ENCODE measurements at places on chromosomes 2 and 18. TPM values are rescaled to one million over a fixed set of nuclear protein-coding genes. Genes with fewer than 3 reads are reported as not detected.

CENPA gene
- 1.5 TPM for total RNA-seq

GRCh38 chr2:9703701-9704221 is 73.0 kb upstream of the YWHAQ start:
- DNase-seq, result peak; percentile 78

- DNase-seq, result no peak
These were observed 264.7 kb downstream of the METTL4 start for GRCh38 chr18:2306606-2307005.

SCN2A gene
- total RNA-seq, result 0.56 TPM

DNA sequence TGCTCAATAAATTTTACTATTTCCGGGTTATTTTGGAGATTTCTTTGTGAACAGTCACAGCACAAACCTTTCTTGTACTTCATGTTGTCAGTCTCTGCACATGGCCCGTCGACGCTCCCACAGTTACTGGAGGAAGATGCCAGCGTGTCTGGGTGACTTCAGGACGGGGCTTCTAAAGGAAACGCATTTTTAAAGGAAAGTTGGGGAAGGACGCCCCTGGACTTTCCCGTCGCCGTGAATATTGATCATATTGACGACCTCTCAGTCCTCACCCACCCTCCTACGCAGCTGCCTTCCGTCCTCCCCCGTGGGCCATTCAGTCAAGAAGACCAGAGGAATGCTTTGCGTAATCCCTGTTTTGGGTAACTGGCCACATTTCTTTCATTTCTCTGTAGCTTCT is 71.1 kb upstream of the SNTG2 start:
- no peak for DNase-seq

DNA sequence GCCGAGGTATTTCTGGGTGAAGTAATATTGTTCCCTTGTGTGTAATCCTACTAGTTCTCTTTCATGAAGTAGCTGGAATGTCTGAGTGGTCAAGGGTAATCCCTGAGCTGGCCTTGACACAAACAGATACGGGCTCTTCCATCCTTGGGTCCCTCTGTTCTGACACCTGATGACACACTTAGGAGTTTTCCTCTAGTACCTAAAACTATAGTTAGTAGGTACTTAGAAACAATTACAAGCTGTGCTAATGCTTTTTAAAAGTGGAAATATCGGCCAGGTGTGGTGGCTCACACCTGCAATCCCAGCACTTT is 59.2 kb upstream of the IL1R1 start:
- DNase-seq, result no peak

ARHGAP15 gene
- not detected for total RNA-seq

- no peak for DNase-seq
These were observed 20.4 kb upstream of the UBE2F start for GRCh38 chr2:237946423-237946822.

HOXD12 gene
- not detected for total RNA-seq
